ENCODE measurements at places on chromosomes 5 and 9.

- no peak for DNase-seq
These were observed 12.6 kb downstream of the DHX29 start for GRCh38 chr5:55294935-55295334.

GRCh38 chr9:129282272-129282671, 104.2 kb upstream of the IER5L start:
- DNase-seq: no peak

GRCh38 chr5:141483902-141484301, 928 bp upstream of the PCDHGC4 start:
- DNase-seq: no peak

DNA sequence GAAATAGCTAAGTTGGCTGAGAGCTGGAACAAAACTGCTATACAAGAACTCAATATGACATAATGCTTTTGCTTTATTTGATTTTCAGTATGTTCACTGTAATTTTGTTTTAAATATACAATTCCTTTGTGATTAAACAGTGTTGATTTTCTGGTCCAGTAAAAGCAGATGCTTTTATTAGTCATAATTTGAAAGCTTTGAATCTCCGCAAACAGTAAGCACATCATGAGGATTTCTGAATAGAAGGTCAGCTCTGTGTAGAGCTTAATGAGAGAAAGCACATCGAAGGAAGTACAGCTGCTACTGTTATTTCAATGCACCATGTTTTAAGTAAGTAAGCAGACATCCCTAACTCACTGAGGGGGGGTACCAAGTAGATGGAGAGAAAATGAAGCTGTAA, 701.3 kb upstream of the ACO1 start:
- DNase-seq: no peak

- no peak for DNase-seq
These were observed 1812.0 kb upstream of the CDH9 start for GRCh38 chr5:28850320-28850921.

Measured in mucosa of descending colon (tissue), 3 donors.